ENCODE measurements at places on chromosomes 16 and 17.
A peak's percentile ranks its signal among the peaks of the same experiment; 100 is the strongest.

DNA sequence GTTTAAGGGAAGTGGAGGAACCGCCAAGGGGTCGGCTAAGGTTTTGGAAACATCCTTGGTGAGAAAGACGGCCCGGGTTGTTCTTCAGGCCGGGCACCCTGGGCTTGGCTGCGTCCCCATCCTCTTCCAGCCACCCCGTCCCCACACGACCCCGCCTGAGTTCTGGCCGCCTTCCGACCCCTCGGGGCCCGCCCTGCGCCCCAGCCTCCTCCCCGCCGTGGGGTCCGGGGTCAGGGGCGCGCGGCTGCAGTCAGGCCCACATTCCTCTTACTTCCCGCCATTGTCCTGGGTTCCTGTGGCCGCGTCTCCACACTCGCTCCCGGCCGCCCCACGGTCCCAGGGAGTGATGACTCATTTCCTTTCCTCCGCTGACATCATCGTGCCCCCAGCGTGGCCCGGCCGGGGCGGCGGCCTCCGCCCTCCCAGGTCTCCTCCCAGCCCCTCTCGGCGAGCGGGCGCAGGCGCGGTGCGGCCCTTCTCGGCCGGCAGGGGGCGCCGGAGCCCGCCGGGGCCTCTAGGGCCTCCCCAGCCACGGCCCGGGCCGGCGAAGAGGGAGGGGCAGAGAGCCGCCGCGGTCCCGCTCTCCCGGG is 59.6 kb downstream of the WSB1 start:
- DNase-seq, result peak; percentile 84

- no peak for DNase-seq
These were observed 436.7 kb downstream of the KIF2B start for GRCh38 chr17:54259476-54259875.

GRCh38 chr16:88649924-88650748 is 717 bp downstream of the CYBA start:
- no peak for DNase-seq

GRCh38 chr16:84853534-84853933 is 33.7 kb downstream of the CRISPLD2 start:
- no peak for DNase-seq

- no peak for DNase-seq
These were observed 85.2 kb downstream of the C16orf78 start for GRCh38 chr16:49458656-49459445.

- DNase-seq, result no peak
These were observed 16.0 kb downstream of the NUPR1 start for GRCh38 chr16:28522792-28523191.

DNA sequence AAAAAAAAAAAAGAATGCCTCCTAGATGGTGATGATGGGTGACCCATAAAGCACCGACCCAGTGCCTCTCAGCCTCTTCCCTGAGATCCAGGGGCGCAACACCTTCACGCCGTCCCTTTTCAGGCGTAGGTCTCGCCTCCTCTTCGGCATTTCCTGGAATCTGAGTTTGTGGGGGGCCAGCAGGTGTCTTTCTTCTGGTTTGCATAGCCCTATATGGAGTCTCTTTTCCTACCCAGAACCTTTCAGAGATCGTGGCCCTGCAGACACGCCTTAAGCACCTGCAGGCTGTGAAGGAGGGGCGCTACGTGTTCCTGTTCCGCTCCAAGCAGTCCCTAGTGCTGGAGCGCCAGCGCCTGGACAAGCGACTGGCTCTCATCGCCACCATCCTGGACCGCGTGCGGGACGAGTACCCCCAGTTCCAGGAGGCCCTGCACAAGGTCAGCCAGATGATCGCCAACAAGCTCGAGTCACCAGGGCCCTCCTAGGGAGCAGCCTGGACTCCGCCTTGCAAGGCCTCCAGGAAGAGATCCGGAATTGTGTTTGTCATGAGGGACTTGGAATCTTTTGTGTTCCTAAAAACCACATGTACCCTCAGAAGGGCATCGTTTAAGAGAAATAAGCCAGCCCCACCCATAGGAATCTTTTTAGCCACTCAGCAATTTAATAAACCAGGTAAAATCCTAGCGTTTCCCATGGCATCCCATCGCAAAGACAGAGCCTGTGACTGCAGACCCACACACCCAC is 1.9 kb upstream of the GAA start:
- no peak for DNase-seq

- no peak for DNase-seq
These were observed 29.3 kb downstream of the KIAA0753 start for GRCh38 chr17:6611231-6611630.

DNA sequence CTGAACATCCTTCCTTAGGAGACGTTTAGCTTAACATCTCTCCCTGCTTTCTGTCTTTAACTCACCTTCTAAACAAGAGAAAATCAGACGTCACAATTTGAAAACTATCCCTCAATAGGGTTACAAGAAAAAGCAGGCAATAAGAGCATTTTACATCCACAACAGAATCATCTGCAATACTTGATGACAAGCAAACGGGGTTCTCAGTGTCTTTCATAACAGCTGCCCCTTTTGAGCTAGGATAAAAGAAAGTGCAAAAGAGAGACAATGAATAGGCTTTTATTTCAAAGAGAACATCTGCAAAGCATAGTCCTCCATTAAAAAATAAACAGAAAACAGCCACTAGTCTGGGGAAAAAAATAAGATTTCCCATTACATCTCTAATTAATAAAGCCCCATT is 13.2 kb downstream of the XYLT1 start:
- DNase-seq, result no peak

GRCh38 chr16:83031524-83031923 is 404.8 kb downstream of the CDH13 start:
- DNase-seq, result no peak

DNA sequence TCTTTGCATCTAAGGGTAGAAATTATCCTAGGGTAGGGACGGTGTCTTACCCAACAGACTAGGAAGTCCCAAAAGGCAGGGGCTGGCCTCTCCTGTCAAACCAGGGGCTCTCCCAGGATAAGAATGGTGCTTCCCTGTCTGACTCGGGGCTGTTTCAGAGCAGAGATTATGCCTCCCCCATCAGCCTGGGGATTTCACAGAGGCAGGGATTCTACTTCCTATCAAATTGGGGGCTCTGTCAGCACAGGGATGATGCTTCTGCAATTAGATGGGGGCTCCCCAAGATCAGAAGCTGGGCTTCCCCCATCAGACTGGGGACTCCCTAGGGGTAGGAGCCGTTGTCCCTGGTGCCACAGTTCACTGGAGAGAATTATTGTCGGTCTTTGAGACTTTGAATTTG is 2.3 kb downstream of the NXPH3 start:
- DNase-seq, result no peak

DNA sequence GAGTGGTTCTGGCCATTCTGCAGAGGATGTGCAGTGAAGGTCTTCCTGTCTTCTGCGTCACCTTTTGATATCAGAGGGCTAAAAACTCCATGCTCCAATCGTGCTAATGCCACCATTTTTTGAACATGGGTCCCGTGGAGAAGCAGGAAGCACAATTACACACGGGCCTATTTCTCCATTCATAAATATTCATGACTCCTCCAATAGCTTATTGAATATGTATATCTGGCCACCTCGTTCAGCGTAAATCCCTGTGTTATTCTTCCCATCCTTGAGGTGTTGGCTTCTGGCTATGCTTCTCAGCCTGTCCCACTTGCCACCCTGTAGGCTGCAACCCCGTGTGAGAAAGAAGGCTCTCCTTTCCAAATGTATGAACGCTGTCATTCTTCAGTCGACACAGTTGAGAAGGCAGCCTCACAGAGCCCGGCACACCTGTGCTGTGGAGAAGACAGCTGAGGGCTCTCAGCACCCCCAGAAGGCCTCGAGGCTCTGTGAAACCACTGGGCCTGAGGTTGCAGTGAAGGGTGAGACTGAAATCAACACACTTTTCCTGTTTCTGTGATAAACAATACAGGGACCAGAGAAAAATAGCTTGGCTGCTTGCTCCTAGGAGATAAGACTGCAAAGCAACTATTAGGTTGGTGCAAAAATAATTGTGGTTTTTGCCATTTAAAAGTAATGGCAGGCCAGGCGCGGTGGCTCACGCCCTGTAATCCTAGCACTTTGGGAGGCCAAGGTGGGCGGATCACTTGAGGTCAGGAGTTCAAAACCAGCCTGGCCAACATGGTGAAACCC is 4.9 kb upstream of the ANKRD40CL start:
- DNase-seq, result no peak

GRCh38 chr16:69040144-69040909 is 65.1 kb upstream of the HAS3 start:
- DNase-seq, result no peak

GRCh38 chr17:82281502-82282238 is 8.2 kb upstream of the CSNK1D start:
- peak; percentile 61 for DNase-seq

DNA sequence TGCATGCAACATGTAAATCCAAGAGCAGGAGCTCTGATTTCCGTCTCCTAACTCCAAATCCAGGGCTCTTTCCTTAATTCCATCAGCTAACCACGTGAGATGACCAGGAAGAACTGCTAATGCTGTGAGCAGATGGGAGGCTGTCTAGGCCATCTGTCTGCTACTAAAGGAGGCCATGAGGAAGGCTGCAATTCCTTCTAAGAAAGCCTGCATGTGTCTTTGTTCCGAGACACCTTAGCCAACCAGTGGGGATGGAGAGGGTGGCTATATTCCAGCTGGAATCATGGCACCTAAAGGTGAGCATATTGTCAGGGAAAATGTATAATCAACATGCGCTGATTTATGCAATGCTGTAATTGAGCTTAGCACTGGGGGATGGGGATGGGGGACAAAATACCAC is 267.2 kb upstream of the CDH5 start:
- DNase-seq, result no peak

DNA sequence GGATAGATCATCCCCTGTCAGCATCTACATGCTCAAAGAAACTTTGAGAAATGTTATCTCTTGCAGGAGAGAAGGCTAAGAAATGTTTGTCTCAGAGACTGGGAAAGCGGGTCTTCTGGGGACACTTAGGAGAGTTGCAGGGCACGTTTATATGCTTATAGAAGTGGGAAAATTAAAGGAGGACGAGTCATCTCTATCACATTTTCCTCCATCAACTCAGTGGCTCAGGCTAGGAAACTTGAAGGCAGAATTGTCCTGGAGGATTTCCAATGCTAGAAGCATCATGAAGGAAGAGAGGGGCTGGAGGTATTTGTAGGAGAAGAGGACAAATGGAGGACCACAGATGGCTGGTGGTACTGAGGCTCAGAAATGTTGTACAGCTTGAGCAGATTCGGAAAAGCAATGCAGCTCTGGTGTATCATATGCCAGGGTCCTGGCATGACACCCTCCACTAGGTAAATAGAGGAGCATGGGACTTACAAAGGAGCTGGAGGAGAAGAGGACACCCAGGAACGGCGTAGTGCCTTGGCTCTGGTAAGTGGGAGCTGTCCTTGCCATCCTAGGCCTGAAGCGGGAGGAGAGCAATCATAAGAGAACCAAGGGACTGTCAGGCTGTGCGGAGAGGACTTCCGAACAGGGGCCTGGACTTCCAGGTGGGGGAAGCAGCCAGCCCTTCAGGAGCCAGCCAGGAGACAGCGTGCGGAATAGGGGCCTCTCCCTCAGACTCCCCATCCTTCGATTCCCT is 4.5 kb upstream of the HS3ST3B1 start:
- no peak for DNase-seq

DNA sequence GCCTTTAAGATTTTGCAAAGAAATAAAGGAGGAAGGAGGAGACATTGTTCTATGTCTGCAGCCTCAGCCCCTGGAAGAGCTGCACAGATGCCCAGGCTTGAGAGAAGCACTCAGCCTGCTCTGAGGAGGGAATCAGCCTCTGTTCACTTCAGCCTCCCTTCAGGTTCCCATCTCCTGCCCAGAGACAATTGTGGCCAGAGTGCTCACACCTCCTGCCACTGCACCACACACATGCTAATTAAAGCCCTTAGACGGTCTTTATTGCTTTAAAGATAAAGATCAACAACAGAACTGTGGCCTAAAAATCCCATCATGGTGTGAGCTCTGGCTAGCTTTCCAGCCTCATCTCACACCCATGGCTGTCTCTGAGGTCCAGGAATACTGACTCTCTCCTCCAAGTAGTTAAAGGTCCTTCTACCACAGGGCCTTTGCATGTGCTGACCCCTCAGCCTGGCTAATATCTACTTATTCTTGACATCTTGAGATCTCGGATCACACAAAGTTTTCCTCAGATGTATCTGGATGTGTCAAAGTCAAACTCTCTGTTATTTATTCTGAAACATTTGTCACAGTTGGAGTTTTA is 33.8 kb downstream of the CHD9NB start:
- DNase-seq, result no peak

- no peak for DNase-seq
These were observed 64.1 kb downstream of the NEUROD2 start for GRCh38 chr17:39543664-39544063.

DNA sequence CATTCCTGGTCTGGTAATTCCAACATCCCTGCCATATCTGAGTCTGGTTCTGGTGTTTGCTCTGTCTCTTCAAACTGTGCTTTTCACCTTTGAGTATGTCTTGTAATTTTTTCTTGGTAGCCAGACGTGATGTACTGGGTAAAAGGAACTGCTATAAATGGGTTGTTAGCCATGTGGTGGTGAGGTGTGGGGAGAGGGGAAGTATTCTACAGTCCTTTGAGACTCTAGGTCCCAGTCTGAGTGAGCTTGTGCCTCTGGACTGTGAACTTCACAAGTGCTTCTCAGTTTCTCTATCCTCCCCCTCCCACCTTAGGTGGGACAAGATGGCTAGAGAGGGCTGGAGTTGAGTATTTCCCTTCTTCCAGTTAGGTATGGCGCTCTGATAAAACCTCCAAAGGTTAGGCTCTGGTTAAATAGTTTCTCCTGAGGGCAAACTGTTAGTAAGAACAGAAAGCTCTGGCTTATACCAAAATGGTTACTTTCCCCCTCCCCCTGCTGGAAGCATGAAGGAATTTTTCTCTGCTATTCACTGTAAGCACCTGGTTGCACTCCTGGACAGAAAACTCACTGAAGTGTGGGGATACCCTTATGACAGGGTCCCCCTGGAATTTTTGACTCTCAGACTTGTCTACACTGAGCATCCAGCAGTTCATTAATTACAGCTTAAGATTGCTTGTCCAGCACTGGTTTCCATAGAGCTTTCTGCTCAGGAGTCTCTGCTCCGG is 87.8 kb downstream of the MARCHF10 start:
- no peak for DNase-seq

DNA sequence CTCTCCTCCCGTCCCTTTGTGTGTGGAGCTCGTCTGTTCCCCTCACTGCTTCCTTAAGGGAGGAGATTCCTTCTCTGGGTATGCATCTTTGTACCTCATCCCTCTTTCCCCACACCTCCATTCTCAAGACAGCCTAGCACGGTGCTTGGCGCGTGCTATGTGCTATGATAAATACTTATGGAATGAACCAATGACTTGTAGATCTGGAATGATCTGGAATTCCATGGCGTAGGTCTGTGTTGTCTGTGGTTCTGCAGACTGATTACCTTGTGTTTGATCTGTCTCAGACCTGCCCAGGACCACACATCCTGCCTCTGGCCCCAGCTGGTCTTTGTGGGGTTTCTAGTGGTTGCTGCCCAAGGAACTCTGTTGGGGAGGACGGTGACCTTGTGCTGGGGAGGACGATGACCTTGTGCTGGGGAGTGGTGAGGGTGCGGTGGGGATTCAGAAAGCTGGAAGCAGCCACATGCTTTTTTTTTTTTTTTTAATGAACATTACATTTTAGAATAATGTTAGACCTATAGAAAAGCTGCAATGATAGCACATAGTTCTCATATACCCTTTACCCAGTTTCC is 33.5 kb upstream of the ETV4 start:
- DNase-seq, result no peak

Measured in activated T-helper 9 cell treated with anti-CD3 and anti-CD28 coated beads, Interleukin-2, amount 50 U/mL, for 16 hours (primary cell).